ENCODE measurements at places on chromosomes 7 and 10.

GRCh38 chr10:125153703-125154490 is 6.5 kb downstream of the CTBP2 start:
- DNase-seq = no peak

DNA sequence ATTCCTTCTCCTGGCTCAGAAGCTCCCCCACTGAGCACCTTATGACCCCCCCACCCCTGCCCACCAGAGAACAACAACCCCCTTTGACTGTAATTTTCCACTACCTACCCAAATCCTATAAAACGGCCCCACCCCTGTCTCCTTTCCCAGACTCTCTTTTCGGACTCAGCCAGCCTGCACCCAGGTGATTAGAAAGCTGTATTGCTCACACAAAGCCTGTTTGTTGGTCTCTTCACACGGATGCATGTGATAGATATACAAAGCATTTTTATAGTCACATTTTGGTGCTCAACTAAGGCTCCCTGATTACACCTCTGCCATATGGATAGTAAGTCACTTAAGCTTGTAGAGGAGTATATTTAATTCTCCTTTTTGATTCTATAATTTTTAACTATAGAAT is 985.8 kb downstream of the REEP3 start:
- DNase-seq = no peak

GRCh38 chr7:136214356-136214755 is 237.2 kb upstream of the MTPN start:
- no peak for DNase-seq

DNA sequence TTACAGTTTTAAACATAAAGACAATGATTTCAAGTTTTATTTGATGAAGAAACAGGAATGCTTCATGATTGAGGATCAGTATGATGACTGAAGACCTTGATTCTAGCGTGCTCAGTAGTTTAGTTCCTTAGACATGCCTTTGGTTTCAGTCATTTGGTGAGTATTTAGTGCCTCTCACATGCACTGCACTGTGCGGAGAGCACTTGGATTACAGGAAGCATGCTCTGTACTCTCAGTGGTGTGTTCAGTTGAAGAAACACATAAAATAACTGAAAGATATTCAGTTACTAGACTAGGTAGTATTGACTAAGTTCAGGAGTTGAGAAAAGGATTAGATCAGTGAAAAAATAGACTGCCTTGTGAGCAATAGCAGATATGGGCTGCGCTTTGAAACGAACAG is 25.5 kb downstream of the RBM17 start:
- DNase-seq = no peak

GRCh38 chr7:7583731-7584130 is 17.0 kb downstream of the MIOS start:
- DNase-seq = no peak

DNA sequence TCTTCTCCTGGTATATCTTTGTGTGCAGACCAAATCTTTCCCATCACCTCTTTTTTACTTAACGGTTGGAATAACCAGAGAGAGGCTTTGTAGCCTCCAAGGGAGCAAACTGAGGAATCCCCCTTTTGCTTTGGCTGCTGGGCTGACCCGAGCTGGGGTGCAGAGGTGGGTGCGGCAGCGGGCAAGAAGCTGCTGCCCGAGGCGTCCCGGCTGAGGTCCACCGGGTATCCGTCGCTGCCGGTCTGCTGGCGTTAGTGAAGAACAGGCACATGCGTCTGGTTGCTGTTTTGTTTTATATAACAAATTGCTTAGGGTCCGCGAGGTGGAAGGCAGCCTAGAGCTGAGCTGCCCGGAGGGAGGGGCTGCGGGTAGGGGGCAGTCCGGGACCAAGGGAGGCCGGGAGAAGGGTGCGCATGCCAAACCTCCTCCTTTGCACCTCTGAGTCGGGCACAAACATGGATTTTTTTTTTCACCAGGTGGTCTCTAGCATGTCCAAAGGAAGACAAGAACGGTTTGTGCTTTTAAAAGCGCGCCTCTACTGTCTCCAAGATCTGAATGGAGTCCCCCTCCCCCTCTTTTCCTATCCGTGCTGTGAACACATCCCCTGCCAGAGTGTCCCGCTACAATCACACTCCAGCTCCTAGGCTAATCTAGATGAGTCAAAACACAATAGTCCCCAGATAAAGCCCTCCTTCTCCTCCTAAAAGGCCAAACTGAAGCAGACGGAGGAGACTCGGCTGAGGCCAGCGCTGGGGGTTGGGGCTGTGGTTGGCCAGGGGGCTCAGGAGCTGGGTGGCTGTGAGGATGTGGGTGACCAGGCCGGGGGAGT is 6.8 kb upstream of the GATA3 start:
- DNase-seq = no peak

DNA sequence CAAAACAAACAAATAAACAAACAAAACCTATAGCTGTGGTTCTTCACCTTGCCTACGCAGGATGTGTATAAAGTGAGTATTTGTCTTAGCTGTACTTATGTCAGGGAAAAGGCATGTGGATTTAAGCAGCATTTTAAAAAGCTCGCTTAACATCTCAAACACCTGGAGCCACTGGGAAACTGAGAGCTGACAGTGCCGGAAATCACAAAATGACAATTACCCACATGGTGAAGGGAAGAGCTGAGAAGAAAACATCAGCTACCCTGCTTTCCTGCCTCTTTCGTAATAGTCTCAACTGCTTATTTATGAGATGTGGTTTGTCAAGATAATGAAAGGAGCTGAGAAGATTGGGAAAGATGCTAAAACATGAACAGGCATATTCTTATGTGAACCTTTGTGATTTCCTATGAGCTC is 31.1 kb upstream of the MSMB start:
- no peak for DNase-seq

DNA sequence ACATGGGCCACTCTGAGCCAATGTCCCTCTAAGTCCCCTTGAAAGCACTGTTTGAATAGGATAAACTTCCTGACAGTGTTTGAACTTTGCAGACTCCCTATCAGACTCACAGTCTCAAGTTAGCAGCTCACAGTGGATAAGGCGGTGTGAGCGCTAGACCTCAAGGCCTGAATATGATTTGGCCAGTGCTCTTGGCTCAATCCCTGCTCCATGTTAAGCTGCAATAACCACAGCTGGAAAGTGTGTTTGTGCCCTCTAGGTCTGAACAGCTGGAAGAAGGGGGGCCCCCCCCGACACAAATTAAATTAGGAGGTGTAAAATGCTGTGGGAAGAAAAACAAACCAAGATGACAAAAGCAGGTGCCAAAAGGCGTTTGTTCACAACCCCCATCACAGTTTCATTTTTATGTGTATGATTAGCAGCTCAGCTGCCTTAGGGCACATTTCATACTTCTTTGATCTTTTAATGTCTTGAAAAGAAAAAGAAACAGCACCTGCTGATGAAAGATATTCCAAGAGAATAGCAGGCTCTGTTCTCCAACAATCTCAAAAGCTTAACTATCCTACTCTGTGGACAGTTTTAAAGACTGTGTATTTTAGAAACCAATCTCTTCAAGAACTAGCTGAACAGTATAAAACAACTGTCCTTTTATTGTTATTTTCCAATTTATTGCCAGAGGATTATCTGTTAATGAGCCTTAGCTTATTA is 167.6 kb downstream of the SNX13 start:
- no peak for DNase-seq

DNA sequence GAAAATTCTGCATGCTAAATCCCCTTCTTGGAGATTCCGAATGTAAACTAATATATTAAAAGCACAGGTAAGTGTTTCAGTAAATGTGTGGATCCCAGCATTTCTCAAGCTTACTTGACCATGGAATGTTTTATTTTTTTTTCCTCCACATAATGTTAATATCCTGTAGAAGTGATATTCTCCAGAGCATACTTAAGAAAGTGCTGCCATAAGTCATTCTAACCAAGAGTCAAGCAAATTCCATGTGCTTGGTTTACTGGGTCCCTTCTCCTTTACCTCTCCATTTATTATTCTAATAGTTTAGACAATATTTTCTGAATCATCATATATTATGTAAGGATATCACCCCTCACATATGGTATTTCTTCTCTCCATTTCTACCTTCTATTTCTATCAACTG is 266.9 kb upstream of the HPS1 start:
- no peak for DNase-seq

DNA sequence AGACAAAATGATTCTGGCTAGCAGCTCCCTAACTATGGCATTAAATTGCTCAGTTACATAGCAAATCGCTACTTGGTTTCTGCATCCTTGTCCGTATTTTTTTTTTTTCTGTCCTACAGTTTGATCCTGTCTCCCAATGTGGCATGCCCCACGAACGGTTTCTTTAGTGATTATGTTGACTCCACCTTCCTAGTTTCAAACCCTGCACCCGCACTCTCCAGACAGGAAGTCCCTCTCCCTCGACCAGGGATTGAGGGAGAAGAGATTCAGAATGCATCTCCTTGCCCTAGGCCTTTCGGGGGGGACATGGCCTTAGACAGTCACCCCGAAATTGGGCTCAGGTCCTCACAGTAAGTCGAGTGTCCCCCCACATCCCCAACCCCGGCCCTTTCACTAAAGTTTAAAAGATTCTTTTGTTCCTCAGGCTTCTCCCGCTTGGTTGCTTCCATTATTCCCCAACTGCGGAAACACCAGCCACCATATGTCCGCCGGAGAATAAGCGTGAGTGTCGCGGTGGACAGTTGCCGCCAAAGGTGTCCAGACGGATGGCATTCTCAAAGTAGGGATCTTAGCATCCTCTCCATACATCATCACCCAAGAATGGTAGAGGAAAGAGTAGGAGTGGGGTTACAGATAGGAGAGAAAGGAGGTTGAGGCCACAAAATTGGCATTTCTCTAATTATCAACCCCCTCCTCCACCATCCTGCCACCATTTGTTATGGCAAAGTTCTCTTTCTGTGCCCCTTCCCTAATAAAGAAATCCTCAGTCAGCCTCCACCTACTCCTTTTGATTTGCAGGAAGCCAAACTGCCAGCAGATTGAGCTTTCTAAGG is 7.3 kb downstream of the EVX1 start:
- DNase-seq = no peak

GRCh38 chr7:47228386-47229014 is 353.4 kb downstream of the TNS3 start:
- peak; percentile 57 for DNase-seq
